Stimulated activated CD4-positive, alpha-beta T cell treated with anti-CD3 and anti-CD28 coated beads, Interleukin-1b, Interleukin-23, amount 100 ng/mL, for 24 hours (primary cell): ENCODE measurements at places on chromosomes 11 and 22.

DNA sequence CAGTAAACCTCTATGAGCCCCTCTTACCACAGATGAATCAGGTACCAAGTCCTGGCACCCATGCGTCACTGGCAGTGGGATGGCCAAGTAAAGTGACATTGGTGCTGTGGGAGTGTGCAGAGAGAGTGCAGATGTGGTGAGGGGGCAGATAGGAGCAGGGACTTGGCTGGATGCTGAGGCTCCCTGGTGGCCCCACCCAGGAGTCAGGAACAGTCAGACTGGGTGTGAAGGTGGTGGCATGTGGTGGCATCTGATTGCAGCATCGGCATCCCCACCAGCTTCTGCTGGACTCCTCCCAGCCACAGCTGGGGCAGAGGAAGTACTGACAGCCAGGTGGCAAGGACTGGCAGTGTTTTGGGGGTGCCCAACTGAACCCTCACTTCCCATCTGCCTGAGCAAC lies 11.4 kb downstream of the DGAT2 start:
- no peak for DNase-seq

- DNase-seq, result no peak
Observed at GRCh38 chr11:67272327-67273259, 6.3 kb downstream of the GRK2 start.

GRCh38 chr11:8250981-8251615 lies 12.6 kb downstream of the LMO1 start:
- DNase-seq, result no peak

DNA sequence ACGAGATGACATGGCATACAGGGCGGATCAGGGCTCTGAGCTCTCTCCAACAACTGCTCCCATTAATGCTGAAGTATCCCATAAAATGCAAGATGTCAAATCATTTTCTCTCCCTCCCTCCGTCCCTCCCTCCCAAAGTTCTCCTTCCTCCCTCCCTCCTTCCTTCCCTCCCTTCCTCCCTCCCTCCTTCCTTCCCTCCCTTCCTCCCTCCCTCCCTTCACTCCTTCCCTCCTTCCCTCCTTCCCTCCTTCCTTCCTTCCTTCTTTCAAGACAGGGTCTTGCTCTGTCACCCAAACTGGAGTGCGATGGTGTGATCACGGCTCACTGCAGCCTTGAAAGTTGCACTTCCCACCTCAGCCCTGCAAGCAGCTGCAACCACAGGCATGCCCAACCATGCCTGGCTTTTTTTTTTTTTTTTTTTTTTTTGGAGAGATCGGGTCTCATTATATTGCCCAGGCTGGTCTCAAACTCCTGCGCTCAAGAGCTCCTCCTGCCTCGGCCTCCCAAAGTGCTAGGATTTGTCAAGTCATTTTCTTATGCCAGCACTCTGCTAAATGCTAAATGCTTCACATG lies 38.2 kb downstream of the TXN2 start:
- no peak for DNase-seq

DNA sequence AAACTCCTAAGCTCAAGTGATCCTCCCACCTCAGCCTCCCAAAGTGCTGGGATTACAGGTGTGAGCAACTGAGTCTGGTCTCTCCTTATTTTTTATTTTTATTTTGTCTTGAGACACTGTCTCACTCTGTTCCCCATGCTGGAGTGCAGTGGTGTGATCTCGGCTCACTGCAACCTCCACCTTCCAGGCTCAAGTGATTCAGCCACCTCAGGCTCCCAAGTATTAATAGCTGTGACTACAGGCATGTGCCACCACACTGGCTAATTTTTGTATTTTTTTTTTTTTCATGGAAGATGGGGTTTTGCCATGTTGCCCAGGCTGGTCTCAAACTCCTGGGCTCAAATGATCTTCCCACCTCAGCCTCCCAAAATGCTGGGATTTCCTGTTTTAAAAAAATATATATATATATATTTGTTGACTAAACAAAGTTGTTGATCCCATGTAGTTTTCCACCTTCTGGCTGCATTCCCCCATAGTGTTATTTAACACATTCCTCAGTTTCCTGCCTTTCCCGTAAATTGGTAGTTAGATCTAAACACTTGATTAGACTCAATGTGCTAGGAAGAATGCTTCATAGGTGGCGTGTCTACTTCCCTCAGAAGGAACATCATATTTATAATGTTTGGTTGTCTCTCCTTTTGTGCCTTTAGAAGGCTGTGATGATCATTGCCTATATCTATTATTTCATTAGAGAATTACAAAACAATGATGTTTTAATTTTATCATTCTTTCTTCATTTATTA lies 38.8 kb downstream of the LRRC32 start:
- DNase-seq, result no peak

GRCh38 chr22:29290061-29290460 lies 16.4 kb upstream of the GAS2L1 start:
- DNase-seq, result no peak

GRCh38 chr11:45527898-45528297 lies 137.5 kb downstream of the CHST1 start:
- DNase-seq, result no peak

DNA sequence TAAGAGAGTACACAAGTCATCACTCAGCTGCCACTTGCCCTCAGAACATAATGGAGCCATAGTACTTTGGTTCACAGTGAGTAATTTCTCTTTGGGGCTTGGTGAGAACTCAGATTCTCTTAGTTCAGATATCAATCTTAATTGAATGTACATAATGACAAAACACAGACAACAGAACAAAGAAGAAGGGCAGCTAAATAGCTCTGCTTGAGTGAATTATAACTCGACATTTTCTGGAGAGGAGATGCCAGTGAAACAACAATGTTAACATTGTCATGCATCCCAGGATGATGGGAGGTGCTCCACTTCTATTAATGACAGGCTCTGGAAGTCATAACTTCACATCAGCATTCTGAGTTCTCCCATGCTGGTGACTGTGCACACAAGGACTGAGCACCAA lies 508.1 kb downstream of the TMEM135 start:
- DNase-seq, result no peak

DNA sequence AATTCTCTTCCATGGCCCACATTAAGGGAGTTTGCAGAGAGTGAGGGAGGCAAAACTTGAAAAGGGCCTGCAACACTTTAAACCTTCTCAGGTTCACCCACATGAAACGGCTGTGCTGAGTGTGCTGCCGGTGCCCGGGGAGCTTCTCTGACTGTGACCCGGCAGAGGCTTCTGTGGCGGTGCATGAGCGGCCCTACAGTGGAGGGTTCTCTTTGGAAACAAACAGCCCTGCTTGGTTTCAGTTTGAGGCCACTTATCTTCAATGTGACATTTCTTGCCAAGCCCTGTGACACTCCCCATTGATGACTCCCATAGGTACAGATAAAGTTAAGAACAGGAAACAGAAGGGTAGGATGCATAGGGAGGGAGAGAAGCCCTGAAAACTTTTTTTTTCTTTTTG lies 31.8 kb downstream of the FAM118A start:
- peak; percentile 25 for DNase-seq

- no peak for DNase-seq
Observed at GRCh38 chr22:37664249-37665101, 6.0 kb downstream of the PDXP start.

DNA sequence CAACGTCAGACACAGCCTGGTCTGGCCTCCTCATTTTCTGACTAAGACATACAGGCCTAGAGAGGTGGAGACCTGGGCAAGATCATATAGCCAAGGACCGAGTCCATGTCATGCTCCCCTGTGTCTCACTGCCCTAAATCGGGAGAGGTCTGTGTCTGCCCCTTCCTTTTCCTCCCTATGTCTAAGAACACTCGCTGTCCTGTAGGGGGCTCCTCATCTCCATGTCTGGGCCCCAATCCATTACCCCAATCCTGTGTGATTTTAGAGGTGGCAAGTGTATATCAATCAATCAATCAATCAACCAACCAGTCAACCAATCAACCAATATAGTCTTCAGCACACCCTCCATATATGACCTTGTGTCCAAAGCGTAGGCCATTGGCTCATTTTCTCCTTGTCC lies 125.7 kb downstream of the KIRREL3 start:
- no peak for DNase-seq

GRCh38 chr11:74102321-74102720 lies 68.5 kb downstream of the C2CD3 start:
- no peak for DNase-seq

- peak; percentile 95 for DNase-seq
Observed at GRCh38 chr11:118997627-118998387, at the start of gene CENATAC. CENATAC (plus strand) TSS chr11:118998138; CDS start chr11:118998198, 60 bp downstream.

- no peak for DNase-seq
Observed at GRCh38 chr11:1810761-1811160, 24.0 kb upstream of the SYT8 start.

- no peak for DNase-seq
Observed at GRCh38 chr22:17914474-17914873, 109.9 kb downstream of the MICAL3 start.

DNA sequence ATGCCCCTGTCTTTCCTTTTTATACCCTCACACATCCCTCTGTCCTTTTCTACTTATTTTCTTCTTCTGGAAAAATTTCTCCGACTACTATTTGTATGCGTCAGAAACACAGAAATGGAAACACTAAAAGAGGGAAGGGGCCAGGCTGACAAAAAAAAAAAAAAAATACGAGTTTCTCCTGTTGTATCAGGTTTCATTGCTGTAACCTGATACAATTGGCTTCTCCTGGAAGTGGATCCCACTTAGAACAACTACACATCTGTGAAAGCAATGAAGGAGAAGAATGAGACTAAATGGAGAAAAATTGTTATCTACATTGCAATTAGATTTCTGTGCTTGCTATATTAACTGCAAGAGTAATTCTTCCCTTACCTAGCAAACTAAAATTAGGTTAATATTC lies 393.9 kb downstream of the GUCY1A2 start:
- DNase-seq, result no peak

DNA sequence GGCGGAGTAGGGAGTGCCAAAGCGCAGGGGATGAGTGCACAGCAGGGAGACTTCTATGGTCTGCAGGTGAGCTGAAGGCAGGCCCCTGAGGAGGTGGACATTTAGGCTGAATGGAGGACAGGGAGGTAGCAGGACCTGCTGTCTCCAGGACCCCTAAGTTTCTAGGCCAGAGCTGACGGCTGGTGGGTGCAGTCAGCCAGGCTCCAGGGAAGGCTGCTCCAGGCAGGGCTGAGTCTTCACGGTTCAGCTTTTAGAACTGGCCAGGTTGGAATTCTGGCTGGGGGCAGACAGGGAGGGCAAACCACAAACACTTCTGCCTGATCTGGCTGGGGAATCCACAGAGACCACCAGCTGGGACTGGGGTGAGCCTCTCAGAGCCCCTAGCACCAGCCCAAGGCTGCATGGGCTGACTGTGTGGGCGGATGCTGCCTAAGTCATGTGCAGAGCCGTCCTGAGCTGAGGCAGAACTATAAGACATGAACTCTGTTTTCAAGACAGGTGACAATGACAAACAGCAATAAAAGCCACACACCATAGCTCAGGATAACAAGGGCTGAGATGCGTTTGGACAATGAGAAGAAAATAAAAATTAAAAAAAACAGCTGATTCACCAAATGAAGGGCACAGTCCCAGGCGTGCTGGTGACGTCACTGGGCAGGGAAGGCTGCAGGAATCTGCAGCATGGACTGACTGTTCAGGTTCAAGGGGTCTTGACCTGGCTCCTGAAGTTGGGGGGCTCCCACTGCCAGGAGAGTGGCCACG lies 10.4 kb upstream of the MALAT1 start:
- no peak for DNase-seq

- DNase-seq, result no peak
Observed at GRCh38 chr22:46052331-46052771, 75.4 kb upstream of the WNT7B start.
